ENCODE measurements at places on chromosomes 1 and 21.
A peak's percentile ranks its signal among the peaks of the same experiment; 100 is the strongest.

DNA sequence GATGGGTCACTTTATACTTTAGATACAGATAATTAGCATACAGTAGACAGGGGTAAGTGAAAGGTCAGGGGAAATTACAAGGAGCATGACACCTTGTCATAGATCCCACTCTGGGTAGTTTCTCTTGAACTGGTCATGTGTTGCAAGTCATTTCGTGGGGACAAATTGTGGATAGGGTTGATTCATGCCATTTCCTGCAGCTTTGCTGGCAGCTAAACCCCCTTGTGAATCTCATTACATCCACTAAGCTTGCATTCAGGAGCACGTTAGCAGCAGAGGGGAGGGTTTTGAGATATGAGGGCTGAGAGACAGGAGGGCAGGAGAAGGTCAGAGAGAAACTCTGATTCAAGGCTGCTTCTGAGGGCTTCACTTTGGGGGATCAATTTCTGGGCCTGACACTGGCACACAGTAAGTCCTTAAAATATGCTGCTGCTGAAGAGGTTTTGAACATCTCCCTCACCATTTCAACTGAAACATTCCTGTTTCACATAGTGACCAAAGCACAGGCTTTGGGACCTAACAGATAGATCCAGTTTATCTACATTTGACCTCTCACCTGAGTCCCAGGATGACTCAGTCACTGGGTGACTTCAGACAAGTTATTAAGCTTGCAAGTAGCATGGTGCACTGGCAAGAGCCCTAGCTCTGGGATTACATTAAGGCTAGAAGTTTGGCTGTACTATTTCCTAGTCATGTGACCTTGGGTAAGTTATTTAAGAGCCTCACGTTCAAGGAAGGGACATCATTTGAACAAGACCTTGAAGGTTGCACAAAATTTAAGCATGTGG lies 206.0 kb upstream of the USP24 start:
- DNase-seq, result no peak

DNA sequence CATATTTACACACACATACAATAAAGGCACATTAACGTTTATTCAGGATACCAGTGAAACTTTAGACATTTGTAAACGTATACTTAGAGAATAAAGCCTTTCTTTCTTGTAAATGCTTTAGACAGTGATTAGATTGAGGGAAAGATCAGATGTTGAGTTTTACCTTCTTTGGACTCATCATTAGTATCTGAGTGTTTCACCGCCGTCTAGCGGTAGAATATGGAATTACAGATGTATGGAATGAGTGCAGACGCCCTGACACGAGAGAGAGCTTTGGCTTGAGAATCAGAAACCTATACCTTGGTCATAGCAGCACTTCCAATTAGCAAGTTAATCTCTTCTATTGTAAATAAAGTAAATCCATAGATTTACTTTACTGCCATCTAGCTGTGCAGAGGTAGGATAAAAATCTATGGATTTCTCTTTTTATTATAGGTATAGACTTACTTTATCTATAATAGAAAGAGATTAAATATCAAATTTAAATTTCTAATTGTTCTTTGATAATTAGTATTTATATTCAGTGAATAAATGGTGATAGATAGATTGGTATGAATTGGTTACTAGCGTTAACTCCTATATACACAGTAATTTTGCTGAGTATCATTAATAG lies 12.6 kb downstream of the FLG2 start:
- DNase-seq, result no peak

- DNase-seq, result no peak
Observed at GRCh38 chr1:235015291-235015985, 113.2 kb downstream of the TOMM20 start.

DNA sequence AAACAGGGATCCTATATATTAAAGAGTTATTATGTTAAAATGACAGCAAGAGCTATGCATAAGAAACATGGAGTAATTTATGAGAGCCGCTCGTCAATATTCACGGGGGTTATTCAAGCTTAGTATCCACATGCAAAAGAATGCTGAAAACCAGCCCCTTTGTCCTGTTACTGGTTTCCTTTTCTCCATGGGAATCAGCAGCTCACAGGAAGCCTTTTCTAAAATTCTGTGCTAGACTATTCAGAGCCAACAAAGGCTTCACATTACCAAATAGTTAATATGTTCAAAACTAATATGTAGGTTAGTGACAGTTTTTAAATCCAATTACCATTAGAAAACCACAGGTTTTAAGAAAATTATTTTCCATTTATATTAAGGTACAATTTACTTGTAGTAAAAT lies 225.6 kb upstream of the MAP1LC3C start:
- DNase-seq, result no peak

DNA sequence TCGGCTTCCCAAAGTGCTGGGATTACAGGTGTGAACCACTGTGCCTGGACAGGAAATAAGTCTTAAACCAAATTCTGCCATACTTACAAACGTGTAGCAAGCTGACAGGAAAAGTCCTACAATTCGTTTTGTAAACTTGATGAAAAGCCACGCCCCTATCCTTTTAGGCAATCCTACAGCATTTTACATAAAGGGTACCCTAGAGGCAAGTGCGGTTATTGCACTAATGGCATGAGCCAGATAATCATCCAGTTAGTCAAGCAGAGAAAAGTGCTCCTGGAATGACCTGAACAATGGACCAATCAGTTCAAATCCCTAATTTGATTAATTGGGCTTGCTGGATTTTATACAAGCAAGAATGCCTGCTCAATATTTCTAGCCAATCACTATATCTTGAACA lies 338.2 kb downstream of the KIF26B start:
- DNase-seq, result no peak

- DNase-seq, result no peak
Observed at GRCh38 chr1:201850053-201850397, 21.1 kb downstream of the IPO9 start.

GRCh38 chr1:206649261-206649921 lies 14.1 kb downstream of the DYRK3 start:
- DNase-seq, result no peak

DNA sequence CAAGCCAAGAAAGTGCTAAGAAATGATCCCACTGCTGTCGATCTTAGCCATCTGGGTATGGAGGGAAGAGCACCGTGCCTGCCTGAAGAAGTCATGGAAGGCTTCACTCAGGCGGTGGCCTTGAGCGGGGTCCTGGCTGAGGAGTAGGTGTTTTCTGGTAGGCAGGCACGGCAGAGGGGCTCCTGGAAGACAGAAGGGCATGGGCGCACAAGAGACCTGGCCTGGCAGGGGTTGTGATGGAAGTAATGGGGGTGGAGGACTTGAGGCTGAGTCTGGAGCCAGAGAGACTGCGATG lies 185.1 kb downstream of the KAZN start:
- DNase-seq, result no peak

GRCh38 chr21:24658026-24658425 lies 949.3 kb downstream of the MRPL39 start:
- DNase-seq, result no peak

DNA sequence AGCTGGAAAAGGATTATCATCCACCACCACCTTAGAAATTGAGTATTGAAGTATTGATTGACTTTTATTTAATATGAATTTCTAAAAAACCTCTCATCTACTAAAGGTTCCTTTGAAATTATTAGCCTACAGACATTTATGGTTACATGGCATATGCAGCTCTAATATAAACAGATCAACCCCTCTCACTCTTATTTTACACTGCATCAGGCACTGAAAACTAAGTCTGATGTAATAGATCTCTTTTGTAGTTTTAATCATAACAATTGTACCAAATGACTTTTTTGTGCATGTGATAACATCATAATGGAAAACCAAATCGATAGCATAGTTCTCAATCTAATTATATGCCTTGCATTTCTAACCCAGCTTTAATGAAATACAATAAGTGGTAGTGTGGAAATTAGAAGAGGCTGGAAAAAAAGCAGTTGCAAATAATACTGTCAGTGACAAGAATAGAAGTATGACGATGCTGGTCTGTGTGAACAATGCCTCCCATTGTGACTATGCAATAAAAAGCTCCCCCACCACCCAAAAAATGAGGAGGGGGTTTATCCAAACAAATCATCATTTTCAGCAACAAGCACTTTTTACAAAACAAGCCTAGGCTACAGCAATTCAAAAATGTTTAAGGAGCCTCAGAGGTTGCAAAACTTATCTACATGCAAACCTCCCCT lies 426.5 kb upstream of the NFIA start:
- DNase-seq, result no peak

- no peak for DNase-seq
Observed at GRCh38 chr1:6666696-6667095, 34.9 kb downstream of the DNAJC11 start.

DNA sequence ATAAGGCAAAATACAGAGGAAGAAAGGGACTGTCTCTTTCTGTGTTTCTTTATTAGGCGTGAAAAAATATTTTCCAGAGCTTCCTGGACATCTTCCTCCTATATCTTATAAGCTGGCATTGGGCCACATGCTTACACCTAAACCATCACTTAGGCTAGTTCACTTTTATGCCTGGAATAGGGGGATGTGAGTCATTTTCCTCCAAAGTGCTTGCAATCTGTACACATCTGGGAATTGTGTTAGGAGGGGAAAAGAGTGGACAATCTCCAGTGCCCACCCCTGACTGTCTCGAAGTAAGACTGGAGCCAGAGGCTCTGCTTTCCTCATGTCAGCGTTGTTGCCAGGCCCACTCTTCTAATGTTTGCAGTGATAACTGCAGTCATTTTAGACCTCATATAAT lies 29.9 kb downstream of the GIPC2 start:
- no peak for DNase-seq

GRCh38 chr1:116949213-116949985 lies 39.7 kb downstream of the PTGFRN start:
- no peak for DNase-seq

DNA sequence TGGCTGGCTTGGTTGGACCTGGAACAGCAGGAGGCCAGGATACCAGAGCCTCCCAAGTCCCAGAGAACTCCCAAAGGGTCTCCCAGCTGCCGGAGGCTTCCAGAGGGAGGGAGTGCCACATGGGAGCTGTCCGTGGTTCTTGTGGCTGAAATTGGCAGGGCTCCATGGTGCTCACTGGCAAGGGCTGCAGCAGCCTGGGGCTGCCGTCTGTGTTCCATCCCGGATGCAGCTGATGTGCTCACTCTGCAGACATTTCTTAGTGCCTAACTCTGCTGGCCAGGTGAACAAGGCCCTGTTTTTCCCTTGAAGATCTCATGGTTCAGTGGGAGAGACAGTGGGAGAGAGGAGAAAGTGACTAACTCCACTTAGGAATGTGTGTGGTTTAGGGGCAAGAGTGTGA lies 261.1 kb downstream of the CAMTA1 start:
- no peak for DNase-seq

DNA sequence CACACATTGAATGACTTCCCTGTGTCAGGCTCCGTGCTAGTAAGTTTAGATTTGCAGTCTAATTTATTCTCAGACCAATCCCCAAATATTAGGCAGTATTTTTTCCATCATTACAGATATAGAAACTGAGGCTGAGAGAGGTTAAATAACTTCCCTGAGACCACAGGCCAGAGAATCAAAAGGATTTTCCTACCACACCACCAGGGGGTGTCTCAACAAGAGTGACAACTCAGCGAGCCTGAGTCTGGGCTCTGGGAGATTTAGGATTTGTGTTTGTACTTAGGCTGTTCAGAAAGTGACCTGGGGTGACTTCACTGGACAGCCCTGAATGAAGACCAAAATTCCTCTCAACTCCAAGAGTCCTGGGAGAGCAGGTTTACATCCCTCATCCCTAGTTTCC lies 13.3 kb upstream of the LCE5A start:
- no peak for DNase-seq

GRCh38 chr1:160164121-160164520 lies 12.7 kb downstream of the ATP1A4 start:
- DNase-seq, result no peak

- DNase-seq, result no peak
Observed at GRCh38 chr21:39077876-39078275, 105.4 kb downstream of the PSMG1 start.

GRCh38 chr1:85356130-85356529 lies 79.7 kb upstream of the BCL10 start:
- DNase-seq, result peak; percentile 14

- no peak for DNase-seq
Observed at GRCh38 chr1:6071219-6071618, 25.5 kb downstream of the KCNAB2 start.

- no peak for DNase-seq
Observed at GRCh38 chr1:2279210-2279639, 51.1 kb downstream of the SKI start.
